ENCODE measurements at places on chromosomes 2 and 18.

DNA sequence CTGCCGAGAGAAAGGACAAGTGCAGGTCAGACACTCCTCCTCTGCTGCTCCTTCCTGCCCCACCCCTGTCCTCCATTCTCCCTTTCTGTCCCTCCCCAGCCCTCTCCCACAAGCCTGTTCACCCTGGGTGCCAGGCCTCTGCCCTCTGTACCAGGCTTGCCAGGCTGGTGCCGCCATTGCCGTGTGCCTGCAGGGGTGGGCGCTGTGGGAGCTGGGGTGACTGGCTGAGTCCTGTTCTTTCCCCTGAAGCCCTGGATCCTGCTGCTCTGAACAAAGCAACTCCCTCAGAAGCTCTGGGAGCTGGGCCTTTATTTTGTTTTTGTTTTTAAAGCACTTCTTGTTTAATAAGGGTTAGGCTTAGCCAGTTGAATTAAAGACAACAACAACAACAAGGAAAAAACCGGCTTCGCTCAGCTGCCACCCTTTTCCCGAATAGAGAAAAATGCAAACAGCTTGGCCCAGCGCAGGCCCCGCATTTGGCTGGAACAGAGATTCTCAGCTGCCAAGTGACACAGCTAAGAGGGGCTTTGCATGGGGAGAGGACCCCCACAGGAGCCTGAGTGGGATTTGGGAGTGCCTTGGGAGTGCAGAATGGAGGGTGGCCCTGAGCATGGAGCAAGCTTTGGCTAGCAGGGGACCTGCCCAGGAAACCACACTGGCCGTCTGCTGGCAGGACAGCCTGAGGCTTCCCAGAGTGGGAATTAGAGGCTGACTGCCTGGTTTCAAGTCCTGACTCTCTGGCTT, 9.1 kb downstream of the PCARE start:
- no peak for DNase-seq

DNA sequence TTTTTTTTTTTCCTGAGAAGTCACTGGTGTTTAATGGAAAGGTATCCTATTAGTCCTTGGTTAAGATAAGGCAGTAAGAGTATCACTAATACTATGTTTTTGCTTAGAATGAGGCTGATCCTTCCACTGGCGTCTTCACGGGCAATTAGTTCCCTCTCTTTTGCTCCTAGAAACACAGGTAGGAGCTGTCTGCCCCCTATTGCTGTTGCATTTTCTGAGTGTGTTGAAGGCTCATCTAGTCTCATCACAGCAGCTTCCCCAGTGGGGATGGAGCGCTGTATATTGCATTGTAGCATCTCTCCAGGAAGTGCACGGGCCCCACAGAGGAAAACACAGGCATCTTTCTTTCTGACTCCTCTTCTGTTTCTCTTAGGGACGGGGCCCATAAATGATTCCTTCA, 145.0 kb downstream of the NAPG start:
- DNase-seq, result no peak

DNA sequence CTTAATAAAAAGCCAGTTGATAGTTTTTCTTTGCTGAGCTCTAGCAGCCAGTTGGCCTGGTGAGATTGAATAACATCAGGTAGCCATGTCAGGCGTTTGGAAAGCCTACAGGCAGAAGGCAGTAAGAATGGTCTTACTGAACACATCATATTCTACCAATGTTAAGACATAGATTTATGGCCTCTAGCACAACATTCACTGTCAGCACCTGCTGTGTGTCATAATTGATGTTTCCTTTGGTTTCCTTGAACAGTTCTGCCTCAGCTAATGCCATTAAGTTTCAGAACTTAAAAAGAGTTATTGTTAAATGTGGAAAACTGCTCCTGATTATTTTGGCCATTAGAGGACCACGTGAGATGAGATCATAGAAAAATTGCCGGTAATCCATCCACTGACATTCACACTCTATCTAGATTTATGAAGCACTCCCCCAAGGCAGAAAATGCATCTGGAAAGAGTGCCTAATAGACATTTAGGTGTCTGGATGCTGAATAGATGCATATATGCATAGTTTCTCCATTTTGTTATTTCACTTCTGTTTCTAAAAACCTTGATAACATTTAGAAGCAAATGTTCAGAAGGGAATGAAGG, 434.7 kb downstream of the PTPRM start:
- DNase-seq, result no peak

DNA sequence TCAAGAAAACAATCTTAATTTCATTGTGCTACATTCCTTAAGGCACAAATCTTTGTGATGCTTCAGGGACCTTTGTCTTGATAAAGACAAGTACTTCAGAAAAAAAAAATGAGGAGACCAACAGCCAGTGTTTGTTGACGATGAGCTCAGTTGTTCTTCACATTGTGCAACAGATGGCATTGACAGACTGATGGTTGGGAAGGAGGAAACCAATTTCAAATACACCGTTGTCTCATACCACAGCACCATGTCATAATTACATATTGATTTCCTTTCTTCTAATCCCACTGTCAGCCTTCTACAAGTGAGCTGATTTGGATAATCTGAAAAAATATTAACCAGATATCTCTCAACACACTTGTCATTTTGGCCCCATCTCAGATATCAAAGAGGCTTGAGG, 53.7 kb upstream of the GRB14 start:
- no peak for DNase-seq

- no peak for DNase-seq
Observed at GRCh38 chr2:64666810-64667438, 13.2 kb upstream of the SERTAD2 start.

- no peak for DNase-seq
Observed at GRCh38 chr2:69380072-69380917, 6.7 kb downstream of the GFPT1 start.

DNA sequence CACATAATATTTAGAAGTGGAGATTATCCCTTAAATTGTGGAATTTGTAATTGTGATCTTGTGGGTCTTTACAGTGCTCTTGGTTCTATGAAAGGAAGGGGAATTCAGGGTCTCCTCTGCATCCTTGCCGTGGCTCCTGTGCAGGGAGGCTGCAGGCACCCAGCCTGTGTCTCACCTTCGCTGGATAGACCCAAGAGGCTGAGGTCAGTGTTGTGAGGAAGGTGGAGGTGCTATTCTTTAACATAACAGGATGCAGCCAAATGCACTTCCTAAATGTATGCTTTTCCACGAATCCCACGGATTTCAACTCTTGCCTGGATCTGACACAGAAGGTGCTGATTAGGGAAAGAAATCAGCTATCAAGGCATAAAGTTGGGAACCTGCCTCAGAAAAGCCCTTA, 69.5 kb downstream of the TMEM18 start:
- no peak for DNase-seq

- no peak for DNase-seq
Observed at GRCh38 chr2:8572712-8573233, 109.1 kb upstream of the ID2 start.

DNA sequence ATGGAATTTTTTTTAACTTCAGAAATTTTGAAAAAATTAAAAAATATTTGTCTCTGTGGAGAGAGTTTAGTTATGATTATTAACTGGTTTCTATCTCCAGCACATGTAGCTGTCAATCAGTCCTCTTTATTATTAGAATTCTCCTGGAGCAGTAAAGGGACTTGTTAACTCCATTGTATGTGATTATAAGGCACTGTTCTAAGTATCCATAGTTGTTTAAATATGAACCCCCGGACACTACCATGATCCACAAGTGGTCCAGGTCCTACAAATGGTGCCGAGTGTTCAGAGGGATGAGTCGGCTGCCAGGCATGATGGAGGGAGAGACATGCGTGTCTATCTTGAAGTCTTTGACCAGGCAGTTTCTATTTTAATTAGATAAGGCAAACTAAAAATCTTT, 492 bp downstream of the CHRNA1 start:
- no peak for DNase-seq
